SJSA1 (cell line): ENCODE measurements at places on chromosomes 5 and 9. TPM values are rescaled to one million over a fixed set of nuclear protein-coding genes. Genes with fewer than 3 reads are reported as not detected.
A peak's percentile ranks its signal among the peaks of the same experiment; 100 is the strongest.

- no peak overlapping the region for H3K4me3 ChIP-seq
- no peak for DNase-seq
- H3K4me1 ChIP-seq: peaks cover 5% of the 10 kb centered on the region
- H3K36me3 ChIP-seq: no peaks in the 10 kb centered on the region
- H3K27me3 ChIP-seq: 0 out of 2 replicates have a peak, but pooled peaks cover 2% of the 10 kb centered on the region
- H3K27ac ChIP-seq: no peak overlapping the region
These were observed 107.2 kb downstream of the XRCC4 start for GRCh38 chr5:83184534-83184933.

- H3K4me3 ChIP-seq: peak overlapping the region; percentile 78
- peaks cover 11% of the 10 kb centered on the region for H3K4me1 ChIP-seq
- H3K27me3 ChIP-seq: no peaks in the 10 kb centered on the region
- DNase-seq: peak; percentile 22
- H3K36me3 ChIP-seq: no peaks in the 10 kb centered on the region; the same call in 1 of the 2 replicates
- no peak overlapping the region for H3K27ac ChIP-seq
These were observed 1.9 kb downstream of the PCSK5 start for GRCh38 chr9:75892216-75892911.

GRCh38 chr9:91033797-91034196 lies 232.2 kb downstream of the SYK start:
- no peak overlapping the region for H3K27ac ChIP-seq
- DNase-seq: no peak

GRCh38 chr5:146040527-146040926 lies 64.8 kb downstream of the PLAC8L1 start:
- peaks cover 12% of the 10 kb centered on the region for H3K36me3 ChIP-seq
- peaks cover 30% of the 10 kb centered on the region for H3K4me1 ChIP-seq
- no peaks in the 10 kb centered on the region for H3K27me3 ChIP-seq
- DNase-seq: no peak
- no peak overlapping the region for H3K4me3 ChIP-seq
- H3K27ac ChIP-seq: no peak overlapping the region

DNA sequence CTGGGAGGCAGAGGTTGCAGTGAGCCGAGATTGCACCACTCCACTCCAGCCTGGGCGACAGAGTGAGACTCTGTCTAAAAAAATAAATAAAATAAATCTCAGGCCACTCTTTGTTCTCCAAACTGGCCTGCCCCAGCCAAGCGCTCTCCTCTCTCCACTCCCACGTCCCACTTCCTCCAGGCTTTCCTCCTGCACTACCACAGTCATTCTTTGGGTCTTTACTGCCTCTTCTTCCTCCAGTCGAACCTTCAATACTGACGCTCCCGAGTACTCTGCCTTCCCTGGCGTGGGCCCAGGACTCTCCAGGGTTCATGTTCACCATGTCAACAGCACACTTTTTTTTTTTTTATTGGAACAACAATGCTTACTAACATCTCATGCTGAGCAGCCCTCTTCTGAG lies 23.9 kb downstream of the RNF130 start:
- no peak overlapping the region for H3K4me3 ChIP-seq
- H3K4me1 ChIP-seq: no peaks in the 10 kb centered on the region
- peaks cover 4% of the 10 kb centered on the region; the same call in 1 of the 2 replicates for H3K27me3 ChIP-seq
- H3K36me3 ChIP-seq: no peaks in the 10 kb centered on the region

Gene TAF1L
- not detected in 2 replicates for total RNA-seq
